ENCODE measurements at places on chromosomes 5 and 9.

- no peak for DNase-seq
These were observed 4.9 kb upstream of the EHMT1 start for GRCh38 chr9:137613738-137614523.

DNA sequence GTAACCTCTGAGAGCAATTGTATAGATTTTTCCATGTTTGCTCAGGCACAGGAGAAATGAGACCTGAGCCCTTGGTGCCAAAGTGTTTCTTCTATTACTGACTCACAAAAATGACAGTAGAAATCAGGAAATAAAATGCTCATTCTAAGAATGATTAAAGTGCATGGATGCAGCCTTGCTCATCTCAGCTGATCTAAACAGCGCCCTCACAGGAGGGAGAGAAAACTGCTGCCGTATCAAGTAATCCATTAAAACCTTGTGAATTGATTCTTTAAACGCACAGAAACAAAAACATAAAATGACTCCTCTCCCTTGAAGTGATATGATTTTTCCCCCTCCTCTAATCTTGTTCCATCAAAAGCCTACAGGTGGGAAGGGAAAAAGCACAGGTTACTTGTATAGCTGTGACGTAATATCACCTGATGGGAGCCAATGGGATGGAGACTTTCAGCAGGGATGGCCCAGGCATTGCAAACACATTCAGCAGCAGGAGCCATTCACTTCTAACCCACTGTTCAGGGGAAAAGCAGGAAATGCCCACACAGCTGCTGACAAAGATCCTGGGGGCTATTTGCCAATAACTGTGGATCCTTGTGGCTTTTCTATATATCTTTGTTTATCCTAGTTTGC is 76.7 kb downstream of the PLCXD3 start:
- no peak for DNase-seq

DNA sequence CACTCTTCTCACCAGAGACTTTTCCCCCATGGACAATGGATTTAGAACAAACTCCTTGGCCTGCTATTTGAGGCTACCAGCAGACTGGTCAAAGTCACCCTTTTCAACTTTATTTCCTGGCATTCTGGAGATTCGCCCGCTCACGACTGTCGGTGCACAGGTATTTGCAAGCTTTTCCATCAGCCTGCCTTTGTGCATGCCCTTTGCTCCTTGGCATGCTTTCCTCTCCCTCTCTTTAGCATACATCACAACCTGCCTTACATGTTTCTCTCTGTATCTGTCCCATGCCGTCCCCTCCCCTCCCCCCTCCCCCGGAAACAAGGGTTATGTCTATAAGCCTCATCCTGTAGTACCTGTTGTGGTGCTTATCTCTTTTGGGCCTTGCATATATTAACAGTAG is 257.1 kb downstream of the AOPEP start:
- no peak for DNase-seq

DNA sequence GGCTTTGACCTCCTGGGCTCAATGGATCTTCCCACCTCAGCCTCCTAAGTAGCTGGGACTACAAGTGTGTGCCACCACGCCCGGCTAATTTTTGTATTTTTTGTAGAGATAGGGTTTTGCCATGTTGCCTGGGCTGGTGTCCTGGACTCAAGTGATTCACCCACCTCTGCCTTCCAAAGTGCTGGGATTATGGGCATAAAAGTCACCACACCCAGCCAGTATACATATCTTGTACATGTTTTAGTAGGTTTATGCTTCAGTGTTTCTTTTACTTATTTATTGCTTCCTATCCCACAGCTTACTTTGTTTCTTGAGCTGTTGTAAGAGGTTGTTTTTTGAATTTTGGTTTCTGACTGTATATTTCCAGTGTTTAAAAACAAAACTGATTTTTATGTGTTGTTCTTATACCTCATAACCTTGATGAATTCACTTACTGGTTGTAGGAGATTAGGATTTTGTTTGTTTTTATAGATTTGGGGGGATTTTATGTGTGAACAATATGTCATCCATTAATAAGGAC is 12.9 kb downstream of the FBXW5 start:
- no peak for DNase-seq

Measured in amniotic stem cell (primary cell).